ENCODE measurements at places on chromosomes 3 and 15. TPM values are rescaled to one million over a fixed set of nuclear protein-coding genes. Genes with fewer than 3 reads are reported as not detected.

DNA sequence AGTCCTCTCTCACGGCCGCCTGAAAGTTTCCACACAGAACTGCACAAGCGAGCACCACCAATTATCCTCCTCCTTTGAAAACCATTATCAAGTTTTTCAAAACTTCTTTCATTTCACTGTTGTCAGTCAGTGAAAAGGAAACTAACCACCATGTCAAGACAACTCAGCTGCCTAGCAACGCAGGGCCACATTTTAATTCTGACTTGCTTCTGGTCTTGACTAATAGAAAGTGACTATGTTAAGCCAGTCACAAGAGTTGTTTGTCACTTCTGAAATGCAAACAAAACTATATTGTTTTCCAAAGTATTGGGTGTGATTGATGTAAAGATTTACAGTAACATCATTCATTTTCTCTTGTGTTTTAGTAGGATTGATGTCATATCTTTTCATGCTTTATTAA, 612.8 kb upstream of the AGTR1 start:
- DNase-seq = no peak
- H3K4me3 ChIP-seq = no peak overlapping the region
- H3K4me1 ChIP-seq = no peaks in the 10 kb centered on the region
- no peaks in the 10 kb centered on the region for H3K36me3 ChIP-seq
- H3K27ac ChIP-seq = no peak overlapping the region

GRCh38 chr3:111531446-111531845, 10.6 kb upstream of the CD96 start:
- no peak overlapping the region for H3K27ac ChIP-seq
- no peaks in the 10 kb centered on the region for H3K27me3 ChIP-seq
- no peak for DNase-seq
- no peaks in the 10 kb centered on the region for H3K4me1 ChIP-seq

DNA sequence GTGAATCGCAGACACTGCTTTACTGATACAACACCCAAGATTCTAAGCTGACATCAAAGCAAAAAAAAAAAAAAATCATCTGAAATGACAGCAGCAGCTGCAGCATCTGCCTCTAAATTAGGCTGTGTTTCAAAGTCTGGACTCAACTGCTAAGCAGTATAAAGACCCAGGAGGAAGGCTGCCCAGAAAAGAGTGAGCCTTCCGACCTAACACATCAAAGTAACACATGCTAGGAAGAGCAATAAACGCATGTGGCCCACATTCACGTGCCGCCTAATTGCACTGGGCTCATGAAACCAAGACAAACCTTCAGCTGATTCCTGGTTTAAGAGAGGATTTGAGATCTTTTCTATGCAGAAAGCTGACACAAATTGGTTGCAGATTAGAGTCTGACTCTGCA, 317.1 kb downstream of the ZIC4 start:
- no peaks in the 10 kb centered on the region for H3K36me3 ChIP-seq
- no peaks in the 10 kb centered on the region for H3K27me3 ChIP-seq
- H3K4me3 ChIP-seq = no peak overlapping the region
- H3K27ac ChIP-seq = no peak overlapping the region
- H3K4me1 ChIP-seq = no peaks in the 10 kb centered on the region
- DNase-seq = no peak

- H3K27ac ChIP-seq = peak overlapping the region; percentile 78
- peak overlapping the region; percentile 63 for H3K4me3 ChIP-seq
Measured at GRCh38 chr3:58585994-58586393, 8.8 kb upstream of the FAM107A start.

DNA sequence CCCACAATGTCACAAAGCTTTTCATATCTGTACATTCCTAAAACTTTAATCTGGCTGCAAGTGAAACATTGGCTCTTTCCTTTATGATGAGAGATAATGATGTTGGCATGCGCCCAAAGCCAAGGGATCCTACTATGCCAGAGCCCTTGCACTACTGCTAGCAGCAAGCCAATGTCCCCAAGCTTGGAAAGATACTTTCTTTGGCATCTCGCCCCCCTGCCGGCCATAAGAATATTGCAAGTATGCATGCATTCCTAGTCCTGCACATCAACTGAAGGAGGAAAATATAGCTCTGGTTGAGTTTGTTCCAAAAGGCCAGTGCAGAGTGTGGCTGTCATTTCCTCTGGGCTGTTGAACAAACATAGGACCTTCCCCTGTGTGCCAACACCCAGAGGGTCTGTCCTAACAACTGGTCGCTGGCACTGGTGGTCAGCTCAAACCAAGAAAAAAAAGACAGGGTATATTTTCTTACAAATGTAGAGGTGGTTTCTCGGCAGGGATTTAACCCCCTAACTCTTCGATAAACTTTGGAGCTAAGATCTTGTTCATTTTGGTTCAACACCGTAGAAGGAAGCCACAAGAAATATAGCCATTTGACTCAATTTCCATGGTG, 120.9 kb upstream of the ZBED2 start:
- no peaks in the 10 kb centered on the region for H3K36me3 ChIP-seq
- H3K4me1 ChIP-seq = peaks cover 27% of the 10 kb centered on the region
- peak; percentile 86 for DNase-seq
- H3K27me3 ChIP-seq = no peaks in the 10 kb centered on the region

- H3K27ac ChIP-seq = peak overlapping the region; percentile 28
- DNase-seq = no peak
- no peaks in the 10 kb centered on the region for H3K27me3 ChIP-seq
- H3K4me1 ChIP-seq = peaks cover 30% of the 10 kb centered on the region
- peaks cover 57% of the 10 kb centered on the region for H3K36me3 ChIP-seq
Measured at GRCh38 chr15:60379525-60380274, 18.1 kb downstream of the ANXA2 start.

GRCh38 chr15:77546050-77546501, 86.6 kb downstream of the LINGO1 start:
- H3K27me3 ChIP-seq = no peaks in the 10 kb centered on the region
- peaks cover 25% of the 10 kb centered on the region for H3K4me1 ChIP-seq
- DNase-seq = no peak
- H3K36me3 ChIP-seq = no peaks in the 10 kb centered on the region
- H3K4me3 ChIP-seq = no peak overlapping the region

The PLSCR5 gene
- not detected for total RNA-seq

DNA sequence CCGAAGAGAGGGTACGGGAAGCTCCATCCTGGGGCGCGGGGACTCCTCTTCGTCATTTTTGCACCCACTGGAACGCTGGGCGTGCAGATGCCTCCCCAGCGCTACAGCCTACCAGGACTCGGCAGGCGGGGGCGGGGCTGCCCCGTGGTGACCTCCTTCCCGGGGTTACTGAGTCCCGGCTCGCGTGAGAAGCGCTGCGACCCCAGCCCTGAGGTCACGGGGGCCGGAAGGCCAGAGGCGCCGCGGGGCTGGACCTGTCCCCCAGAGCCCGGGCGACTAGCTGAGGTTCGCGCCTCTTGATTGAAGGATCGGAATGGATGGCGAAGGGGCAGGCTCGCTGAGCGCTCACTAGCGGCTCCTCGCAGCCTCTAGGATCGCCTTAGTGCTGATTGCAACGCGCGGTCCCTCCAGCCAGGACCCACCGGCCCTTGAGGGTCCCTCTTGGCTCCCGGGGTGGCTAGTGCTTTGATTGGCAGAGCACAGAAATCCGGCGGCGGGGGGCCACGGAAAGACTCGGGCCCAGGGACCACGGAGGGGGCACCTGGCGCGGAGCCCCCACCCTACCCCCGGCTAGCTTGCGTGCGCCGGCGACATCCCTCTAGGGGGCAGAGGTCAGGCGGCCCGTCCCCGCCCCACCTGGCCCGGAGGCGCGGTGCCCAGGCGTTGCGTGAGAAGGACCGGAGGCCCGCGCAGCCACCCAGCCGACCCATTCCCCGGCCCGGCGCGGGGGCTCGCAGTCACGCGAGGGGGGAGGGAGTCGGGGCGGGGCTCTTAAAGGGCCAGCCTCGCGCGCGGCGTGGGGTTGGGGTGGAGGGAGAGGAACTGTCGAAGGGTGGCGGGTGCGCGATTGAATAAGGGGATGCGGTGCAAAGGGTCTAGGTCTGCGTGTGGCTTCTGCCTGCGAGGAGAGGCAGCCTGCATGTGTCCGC, 781 bp upstream of the CYP1A1 start:
- no peaks in the 10 kb centered on the region for H3K36me3 ChIP-seq
- H3K27me3 ChIP-seq = no peaks in the 10 kb centered on the region
- no peak for DNase-seq
- peak overlapping the region; percentile 53 for H3K4me3 ChIP-seq
- peaks cover 20% of the 10 kb centered on the region for H3K4me1 ChIP-seq

The PPP2R3A gene
- 28.9 TPM for total RNA-seq

DNA sequence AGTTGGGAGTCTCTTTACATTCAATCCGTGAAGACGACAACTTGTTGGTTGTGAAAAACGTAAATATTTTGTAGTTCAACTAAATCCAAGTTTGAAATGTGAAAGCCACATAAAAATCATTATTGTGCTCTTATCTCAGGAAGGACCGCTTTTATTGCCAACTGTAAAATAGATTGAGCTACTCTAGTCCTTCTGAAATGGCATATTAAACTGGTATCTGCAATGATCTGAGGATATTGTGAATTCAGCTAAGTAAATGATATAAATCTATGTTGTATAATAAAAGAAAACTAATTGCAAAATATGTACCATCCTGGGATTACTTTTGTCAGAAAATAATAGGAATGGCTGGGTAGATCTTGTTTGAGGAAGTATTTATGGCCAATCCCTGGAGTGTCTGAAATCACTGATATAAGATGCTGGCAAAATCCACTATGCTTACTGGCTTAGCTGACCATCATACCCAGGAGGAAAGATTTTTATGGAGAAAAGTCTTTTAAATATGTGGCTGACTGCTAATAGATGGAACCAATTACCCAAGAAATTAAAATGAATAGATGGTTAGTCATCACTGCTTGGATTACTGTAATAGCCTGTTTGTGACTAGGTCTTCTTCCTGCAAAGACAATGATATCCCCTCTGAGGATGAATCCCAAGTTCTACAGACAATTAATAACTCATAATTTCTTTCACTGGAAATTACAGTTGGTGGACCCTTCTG, 191.8 kb downstream of the SEMA6D start:
- DNase-seq = no peak
- H3K4me3 ChIP-seq = no peak overlapping the region
- no peaks in the 10 kb centered on the region for H3K4me1 ChIP-seq

The CAPN3 gene
- total RNA-seq = 6.7 TPM

DNA sequence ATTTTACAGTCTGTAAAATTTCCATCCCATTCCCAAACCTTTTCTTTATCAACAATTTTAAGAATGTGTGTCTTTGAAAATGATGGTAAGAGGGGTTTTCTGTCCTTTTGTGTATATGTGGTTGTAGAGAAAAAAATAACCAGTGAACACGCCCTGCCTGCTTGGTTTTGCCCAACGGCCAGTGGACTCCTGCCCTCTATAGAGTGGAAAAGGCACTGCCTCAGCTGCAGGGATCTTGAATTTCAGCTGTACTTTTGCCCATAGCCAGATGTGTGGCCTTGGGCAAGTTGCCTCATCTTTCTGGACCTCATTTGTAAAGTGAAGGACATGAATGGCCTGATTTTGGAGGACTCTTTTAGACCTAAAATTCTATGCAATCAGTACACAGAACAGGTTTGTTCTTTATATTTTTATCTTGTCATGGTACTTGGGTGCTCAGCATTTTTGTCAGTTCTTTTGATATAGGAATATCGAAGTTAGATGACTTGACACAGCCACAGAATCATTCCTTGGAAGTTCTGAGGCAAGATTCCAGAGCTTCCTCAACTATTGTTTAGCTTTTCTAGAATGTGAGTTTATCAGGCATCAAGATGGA, 81.0 kb downstream of the CLDN11 start:
- no peaks in the 10 kb centered on the region for H3K4me1 ChIP-seq
- no peak for DNase-seq
- no peaks in the 10 kb centered on the region for H3K27me3 ChIP-seq
- H3K4me3 ChIP-seq = no peak overlapping the region
- no peaks in the 10 kb centered on the region for H3K36me3 ChIP-seq
- H3K27ac ChIP-seq = no peak overlapping the region

The GOLGA8N gene
- 5.0 TPM for total RNA-seq

DNA sequence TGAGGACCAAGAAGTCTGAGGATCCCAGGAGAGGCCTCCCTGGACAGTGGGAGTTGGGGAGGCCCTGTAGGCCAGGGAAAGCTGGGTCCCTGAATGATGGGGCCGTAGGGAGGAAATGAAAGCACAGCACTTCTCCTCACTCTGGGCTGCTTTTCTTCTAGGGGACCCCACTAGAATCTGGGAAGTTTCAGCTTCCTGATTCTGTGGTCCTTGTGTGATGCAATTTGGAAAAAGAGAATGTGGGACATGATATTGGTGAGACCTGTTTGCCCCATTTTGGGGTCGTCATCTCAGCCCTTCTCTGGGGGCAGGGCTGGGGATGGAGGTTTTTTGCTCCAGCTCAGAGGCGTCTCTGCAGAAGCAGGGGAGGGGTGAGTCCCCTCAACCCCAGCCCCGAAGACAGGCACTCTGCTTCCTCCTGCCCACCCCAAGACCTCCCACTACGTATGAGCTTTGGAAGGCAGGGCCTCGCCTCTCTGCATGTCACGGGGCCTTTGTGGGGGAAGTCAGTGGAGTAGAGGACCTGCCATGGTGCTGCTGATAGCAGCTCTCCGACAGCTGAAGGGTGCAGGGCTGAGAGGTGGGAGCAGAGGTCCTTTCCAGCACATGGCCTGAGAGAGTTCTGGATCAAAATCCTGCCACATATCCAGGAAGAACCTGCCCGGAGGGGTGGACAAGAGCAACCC, 1.5 kb upstream of the SNX22 start:
- H3K4me3 ChIP-seq = no peak overlapping the region
- no peak overlapping the region for H3K27ac ChIP-seq
- H3K27me3 ChIP-seq = peaks cover 6% of the 10 kb centered on the region

- no peak for DNase-seq
- H3K36me3 ChIP-seq = peaks cover 10% of the 10 kb centered on the region
- peak overlapping the region; percentile 48 for H3K27ac ChIP-seq
- no peaks in the 10 kb centered on the region for H3K27me3 ChIP-seq
- peaks cover 72% of the 10 kb centered on the region for H3K4me1 ChIP-seq
- H3K4me3 ChIP-seq = no peak overlapping the region
Measured at GRCh38 chr15:41915255-41915994, 21.6 kb upstream of the SPTBN5 start.

DNA sequence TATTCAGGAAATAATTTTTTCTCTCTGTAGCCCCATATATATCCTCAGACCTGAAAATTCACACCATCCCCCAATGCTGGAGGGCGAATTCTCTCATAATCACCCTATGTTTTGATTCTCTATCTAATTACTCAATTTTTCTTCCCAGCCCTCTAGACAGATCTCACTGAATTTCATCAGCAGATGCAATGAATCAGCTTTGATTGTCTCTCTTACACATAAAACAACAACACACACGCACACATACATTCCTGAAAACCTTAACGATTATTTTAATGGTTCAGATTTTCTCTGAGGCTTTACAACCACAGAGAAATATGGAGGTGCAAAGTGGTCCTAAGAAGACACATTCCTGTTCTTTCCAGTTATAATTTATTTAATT, 11.1 kb downstream of the RBMS3 start:
- H3K27ac ChIP-seq = no peak overlapping the region
- H3K36me3 ChIP-seq = no peaks in the 10 kb centered on the region
- H3K27me3 ChIP-seq = no peaks in the 10 kb centered on the region
- H3K4me1 ChIP-seq = peaks cover 27% of the 10 kb centered on the region

The CPEB1 gene
- total RNA-seq = 8.1 TPM

The SKOR1 gene
- total RNA-seq = 0.58 TPM

The TLE3 gene
- 57.2 TPM for total RNA-seq
